SHP77 (cell line): ENCODE measurements at places on chromosomes 2 and 18.

GRCh38 chr2:114550895-114551793, 108.7 kb downstream of the DPP10 start:
- peak; percentile 54 for DNase-seq

DNA sequence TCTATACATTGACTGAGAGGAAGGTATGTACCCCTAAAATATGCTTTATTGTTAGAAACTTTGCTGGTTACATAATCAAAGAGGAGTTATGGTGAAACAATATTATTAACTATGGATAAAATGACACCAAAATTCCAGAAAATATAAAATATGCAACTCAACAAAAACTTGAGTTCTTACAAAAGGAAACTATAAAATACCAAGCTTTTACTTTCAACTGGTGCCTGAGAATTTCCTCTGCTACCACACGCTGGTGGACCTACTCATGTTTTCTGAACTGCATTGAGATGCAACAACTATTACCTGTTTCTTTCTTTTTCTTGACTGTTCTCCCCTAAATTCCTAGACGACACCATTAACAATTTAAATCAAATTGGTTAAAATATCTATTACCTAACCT, 8.2 kb upstream of the NFE2L2 start:
- DNase-seq: no peak

GRCh38 chr18:32831781-32832180, 59.0 kb upstream of the KLHL14 start:
- no peak for DNase-seq

DNA sequence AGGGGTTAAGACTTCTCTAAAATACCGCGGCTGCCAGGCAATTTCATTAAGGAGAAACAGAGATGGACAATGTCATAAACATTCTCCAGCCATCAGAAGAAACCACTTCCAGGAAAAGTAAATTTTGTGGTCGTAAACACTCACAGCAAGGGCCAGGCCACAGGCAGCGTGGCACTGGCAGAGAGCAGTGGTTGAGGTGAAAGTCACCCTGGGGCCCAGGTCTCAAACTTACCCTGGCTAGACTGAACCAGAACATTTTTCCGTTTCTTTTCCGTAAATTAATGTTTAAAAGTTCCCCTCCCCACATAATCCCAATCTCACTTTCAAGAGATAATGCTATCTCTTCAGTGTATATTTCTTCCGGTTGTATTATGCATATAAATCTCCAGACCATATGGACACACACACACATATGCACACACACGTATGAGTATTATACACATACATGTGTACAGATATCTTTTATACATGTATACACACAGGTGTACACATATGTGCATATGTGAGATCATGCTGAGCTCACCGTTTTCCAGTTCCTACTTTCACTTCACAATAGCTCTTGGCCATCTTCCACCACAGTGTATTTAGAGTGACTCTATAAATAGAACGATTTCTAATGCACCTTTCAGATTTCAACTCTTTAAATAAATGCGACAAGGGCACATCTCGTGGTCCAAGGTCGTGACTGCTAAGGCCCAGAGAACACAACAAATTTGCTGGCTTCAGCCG, 90.1 kb downstream of the MALT1 start:
- DNase-seq: no peak
